Fibroblast of upper back skin (primary cell): ENCODE measurements at places on chromosomes 5 and 9.
A peak's percentile ranks its signal among the peaks of the same experiment; 100 is the strongest.

GRCh38 chr5:77773734-77774280 lies 2.3 kb downstream of the TBCA start:
- DNase-seq: no peak

DNA sequence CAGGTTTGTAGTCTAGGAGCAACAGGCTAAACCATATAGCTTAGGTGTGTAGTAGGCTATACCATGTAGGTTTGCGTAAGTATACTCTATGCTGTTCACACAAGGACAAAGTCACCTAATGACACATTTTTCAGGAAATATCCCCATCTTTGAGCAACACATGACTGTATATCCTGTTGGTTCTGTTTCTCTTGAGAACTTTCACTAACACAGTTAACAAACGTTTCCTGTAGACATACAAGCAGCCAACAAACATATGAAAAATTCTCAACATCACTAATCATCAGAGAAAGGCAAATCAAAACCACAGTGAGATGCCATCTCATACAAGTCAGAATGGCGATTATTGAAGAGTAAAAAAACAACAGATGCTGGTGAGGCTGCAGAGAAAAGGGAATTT lies 68.2 kb downstream of the NR2F1-AS1 start:
- DNase-seq: peak; percentile 82

GRCh38 chr9:85909390-85909789 lies 31.6 kb upstream of the NAA35 start:
- DNase-seq: no peak

GRCh38 chr5:27312291-27312893 lies 274.0 kb upstream of the CDH9 start:
- DNase-seq: no peak

- DNase-seq: no peak
Measured at GRCh38 chr5:177414481-177414880, 5.1 kb upstream of the F12 start.

GRCh38 chr5:149117970-149118369 lies 23.3 kb upstream of the ABLIM3 start:
- no peak for DNase-seq

GRCh38 chr9:20144197-20144596 lies 355.4 kb upstream of the SLC24A2 start:
- no peak for DNase-seq

GRCh38 chr9:136844761-136845464 lies 2.6 kb downstream of the AJM1 start:
- no peak for DNase-seq

GRCh38 chr5:144469106-144469505 lies 298.4 kb downstream of the KCTD16 start:
- peak; percentile 49 for DNase-seq

GRCh38 chr5:39284552-39284951 lies 65.2 kb upstream of the FYB1 start:
- DNase-seq: no peak

DNA sequence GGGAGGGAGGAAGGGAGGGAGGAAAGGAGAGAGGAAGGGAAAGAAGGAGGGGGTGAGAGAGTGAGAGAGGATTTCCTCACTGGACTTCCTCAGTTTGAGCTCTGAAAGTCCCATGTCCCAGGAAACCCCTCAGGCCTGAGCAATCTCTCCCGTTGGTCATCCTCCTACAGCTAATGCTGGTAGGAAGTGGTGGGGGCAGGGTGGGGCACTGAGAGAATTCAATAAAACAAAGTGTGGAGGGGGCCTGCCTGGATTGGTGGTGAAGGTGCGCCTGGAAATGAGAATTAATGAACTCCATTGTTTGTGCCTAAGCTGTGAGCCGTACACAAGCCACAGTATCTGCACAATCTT lies 195.0 kb downstream of the RGS3 start:
- no peak for DNase-seq

DNA sequence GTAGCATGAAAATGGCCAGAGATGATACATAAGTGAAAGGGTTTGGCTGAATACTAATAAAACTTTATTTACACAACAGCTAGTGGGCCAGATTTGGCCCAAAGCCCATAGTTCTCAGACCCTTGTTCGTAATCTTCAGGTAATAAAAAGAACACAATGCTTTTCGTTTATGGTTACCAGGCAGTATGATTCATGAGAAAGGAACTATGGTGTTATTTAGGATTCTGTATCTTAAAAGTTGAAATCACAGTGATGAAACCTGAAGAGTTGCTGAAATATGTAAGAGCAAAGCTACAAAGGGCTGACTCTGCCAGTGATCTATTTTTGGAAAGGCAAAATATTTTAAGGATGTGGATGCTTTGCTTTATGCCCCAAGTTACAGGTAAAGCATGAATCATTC lies 192.7 kb downstream of the SMC2 start:
- DNase-seq: peak; percentile 52

DNA sequence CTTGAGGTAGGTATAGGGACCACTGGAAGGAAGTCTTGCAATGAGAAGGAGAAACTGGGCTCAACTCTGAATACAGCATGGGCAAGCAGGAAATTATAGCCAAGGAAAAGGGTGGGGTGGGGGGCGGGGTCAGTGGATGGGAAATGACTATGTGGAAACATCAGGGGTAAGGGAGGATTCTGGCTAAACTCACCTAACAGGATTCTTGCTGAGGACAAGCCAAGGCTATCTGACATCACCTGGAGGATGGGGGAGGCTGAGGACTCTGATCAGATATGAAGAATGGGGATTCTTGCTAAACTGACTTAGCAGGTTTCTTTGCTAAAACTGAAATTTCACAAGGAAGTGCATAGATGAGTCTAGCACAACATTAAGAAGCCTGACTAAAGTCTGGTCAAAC lies 40.8 kb downstream of the CTSL start:
- DNase-seq: no peak

- peak; percentile 61 for DNase-seq
Measured at GRCh38 chr9:100505564-100506159, 32.7 kb downstream of the TMEFF1 start.

- peak; percentile 46 for DNase-seq
Measured at GRCh38 chr5:103938146-103938695, 375.6 kb upstream of the NUDT12 start.

GRCh38 chr9:85994191-85994590 lies 53.2 kb downstream of the NAA35 start:
- no peak for DNase-seq

GRCh38 chr9:132826621-132827365 lies 51.3 kb downstream of the AK8 start:
- DNase-seq: no peak

DNA sequence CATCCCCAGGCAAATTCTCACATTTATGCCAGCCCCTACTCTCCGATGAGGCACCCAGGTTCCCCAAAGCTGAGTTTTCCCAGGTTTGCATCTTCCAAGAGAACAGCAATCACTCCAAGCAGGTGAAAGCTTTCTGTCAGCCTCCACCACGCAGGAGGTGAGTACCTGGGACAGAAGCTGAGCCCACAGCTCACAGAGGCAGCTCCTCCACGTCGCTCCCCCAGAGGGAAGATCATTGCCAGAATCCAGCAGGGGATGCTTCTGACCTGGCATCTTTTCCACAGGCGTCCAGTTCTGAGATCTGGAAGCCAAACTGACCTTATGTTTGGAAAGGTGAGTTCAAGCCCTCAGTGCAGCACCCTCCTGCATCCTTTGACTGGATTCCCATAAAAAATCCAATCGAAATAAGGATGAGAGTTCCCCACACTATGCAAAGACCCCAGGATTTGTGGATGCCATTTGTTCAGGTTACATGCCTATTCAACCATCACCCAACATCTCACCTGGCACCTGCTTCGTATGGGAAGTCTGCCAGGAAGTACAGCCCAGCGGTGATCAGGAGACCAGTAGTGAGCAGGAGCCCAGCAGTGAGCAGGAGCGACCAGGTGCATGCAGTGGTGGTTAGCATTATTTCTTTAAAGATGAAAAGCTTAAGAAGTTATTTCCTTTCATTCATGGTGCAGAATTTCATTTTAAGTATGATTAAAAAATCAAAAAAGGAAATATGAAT lies 47.4 kb upstream of the OLFM1 start:
- DNase-seq: no peak

GRCh38 chr5:145830594-145830993 lies 4.5 kb downstream of the PRELID2 start:
- DNase-seq: peak; percentile 50

DNA sequence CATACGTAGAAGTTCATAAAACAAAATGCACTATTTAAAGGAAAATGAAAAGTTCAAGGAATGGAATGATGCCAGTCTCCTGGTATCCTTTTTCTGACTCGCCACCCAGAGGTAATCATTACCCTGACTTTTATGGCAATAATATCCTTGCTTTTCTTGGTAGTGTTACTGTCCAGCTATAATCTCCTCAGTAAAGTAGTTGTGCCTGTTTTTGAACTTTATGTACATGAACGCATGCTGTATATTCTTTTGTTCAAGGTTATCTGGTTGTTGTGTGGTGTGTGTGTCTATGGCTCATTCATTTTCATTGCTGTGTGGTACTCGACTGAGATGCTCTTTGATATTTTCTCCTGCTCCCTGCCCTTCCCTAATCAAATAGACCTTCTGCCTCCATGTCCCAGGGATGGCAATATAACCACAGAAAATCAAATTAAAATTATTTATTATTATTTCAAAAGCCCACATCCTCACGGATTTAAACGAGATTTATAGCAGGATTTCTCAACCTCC lies 29.2 kb upstream of the FBP1 start:
- DNase-seq: no peak

- peak; percentile 80 for DNase-seq
Measured at GRCh38 chr9:88530051-88530450, 4.9 kb upstream of the NXNL2 start.

DNA sequence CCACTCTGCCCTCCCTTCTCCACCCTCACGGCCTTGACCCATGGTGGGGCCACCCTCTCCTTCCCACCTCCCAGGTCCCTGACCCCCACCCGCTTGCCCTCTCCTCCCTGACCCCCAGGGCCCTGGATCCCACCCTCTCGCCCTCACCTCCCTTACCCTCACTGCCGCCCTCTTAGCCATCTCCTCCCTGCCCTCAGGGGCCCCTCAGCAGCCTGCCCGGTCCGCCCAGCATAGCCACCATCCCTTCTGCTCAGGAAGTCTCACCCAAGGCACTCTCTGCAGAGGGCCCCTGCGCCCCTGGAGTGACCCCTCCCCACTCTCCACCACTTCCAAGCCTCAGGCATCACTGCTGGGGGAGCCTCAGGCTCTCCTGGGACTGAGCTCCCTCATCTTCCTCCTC lies 66.3 kb downstream of the MRPL36 start:
- DNase-seq: no peak
